ENCODE measurements at places on chromosomes 7 and 10.

DNA sequence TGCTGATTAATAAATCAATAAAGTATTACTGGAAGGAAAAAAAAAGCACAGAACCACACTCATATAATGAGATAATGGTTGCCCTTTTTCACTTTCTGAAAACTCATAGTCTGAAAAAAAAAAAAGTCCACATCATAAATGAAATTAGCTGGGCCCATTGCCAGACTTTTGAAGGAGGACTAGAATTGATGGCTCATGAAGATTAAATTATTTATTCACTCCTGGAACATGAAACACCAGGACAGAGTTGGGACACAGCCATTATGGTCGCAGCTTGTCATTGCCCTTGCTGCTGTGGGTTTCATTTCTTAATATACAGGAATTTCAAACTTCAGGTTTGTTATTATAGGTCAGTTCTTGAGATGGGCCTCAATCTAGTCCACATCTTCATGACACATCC lies 91.9 kb downstream of the CNTNAP2 start:
- DNase-seq = no peak

GRCh38 chr7:44162785-44163395 lies 21.8 kb upstream of the MYL7 start:
- DNase-seq = no peak

GRCh38 chr10:18087355-18087754 lies 52.9 kb upstream of the CACNB2 start:
- DNase-seq = no peak

DNA sequence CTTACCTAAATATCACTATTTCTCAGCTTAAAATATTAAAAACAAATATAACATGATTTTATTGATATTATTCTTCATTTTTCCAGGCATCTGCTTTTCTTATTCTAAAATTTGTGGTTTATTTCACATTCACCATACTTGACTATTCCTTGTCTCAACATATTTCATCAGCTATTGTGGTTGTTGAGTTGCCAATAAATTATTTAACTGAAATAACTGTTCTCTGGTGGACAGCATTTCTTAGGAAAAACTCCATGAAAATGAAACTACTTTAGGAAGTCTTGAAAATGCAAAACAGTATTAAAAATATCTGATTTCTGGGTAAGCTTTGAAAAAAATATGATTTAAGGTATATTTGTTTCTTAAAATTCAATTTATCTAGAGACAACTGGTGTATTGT lies 122.9 kb upstream of the SEMA3A start:
- DNase-seq = no peak

DNA sequence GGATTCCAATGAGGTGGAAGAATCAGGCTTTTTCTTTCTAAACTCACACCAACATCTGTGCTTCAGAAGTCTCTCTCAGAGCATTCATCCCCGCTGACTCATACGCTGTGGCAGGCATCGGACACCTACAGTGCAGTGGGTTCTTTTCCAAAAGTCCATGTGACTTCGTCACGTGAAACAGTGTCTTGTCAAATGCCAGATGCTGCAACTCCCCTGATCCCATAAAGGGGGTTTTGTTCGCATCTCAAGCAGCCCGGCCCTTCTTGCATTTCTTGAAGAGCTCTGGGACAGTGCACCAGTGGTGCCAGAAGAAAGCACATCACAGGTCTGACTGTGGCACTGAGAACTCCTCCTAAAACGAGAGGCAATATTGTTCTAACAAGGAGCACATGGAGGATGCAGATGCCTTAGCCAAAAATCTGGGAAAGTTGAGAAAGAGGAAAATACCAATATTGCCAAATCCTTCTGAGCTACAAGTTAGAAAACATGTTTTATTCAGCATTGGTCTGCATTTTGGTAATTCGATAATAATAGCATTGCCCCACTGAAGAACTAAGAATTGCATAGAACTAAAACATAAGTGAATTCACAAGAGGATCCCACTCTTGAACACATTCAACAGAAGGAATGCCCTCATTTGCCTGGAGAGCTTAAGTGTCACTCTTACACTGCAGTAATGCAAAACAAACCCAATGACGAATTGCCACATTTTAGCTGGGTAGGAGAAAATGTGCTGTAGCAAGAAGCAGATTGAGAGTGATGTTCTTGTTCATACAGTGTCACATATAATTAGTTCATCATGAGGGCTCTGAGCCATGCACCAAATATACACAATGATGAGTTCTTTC lies 204.4 kb downstream of the CXCL12 start:
- DNase-seq = no peak

DNA sequence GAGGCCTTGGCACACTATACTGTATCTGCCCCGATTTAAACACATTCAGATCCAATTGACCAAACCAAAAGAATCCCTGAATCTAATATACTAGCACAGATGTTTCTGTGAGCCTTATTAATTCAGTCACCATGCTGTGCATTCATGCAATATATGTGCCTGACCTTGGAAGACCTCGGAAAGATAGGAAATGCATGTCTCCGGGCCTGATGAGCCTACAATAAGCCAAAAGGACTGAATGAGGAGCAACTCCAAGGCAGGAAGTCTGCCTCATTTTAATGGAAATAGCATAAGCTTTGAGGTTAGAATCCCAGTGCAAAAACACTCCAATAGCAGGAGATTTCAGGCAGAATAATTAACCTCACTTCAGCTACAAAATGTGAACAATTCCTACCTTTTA lies 316.7 kb downstream of the LRRTM3 start:
- DNase-seq = no peak

GRCh38 chr10:47358457-47358856 lies 10.3 kb downstream of the RBP3 start:
- no peak for DNase-seq

DNA sequence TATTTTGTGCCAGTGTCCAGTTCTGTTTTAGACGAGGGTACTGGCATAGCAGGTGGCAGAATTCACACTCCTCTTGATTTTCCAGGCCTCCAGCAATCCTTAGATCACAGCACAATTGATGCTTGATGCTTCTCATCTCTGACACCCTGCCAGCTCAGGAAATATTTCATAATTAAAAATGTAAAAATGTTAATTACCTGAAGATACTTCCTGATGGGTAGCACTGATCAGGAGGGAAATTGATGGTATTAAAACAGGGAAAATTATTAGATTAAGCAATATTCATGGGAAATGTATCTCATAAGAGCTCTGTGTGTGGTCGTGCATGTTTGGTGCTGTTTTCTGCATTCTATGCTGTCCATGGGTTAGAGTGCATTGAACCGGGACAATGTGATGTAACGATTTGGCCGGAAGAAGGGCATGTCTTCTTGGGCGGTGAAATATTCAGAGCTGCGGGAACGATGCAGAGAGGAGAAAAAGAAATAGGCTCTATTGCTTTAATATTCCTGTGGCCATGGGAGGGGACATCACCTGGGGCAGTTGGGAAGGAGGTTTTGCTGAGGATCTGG lies 43.7 kb upstream of the MKI67 start:
- DNase-seq = no peak

DNA sequence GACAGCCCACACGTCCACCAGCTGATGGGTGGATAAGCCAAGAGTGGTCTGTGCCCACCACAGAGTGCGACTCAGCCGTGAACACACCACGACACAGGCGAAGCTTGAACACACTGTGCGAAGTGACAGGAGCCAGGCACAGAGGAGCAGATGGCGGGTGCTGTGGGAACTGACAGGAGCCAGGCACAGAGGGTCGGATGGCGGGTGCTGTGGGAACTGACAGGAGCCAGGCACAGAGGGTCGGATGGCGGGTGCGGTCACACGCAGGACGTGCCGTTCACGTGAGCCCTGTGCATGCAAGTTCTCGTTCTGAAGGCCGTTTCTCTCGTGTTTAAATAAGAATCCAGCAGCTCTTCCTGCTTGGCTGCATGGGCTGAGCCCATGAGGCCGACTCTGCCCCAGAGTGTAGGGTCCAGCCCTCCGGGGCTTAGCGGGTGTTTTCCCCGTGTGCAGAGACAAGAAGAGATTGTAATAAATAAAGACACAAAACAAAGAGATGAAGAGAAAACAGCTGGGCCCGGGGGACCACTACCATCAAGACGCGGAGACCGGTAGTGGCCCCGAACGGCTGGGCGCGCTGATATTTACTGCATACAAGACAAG lies 5.9 kb upstream of the ADAP1 start:
- no peak for DNase-seq

GRCh38 chr10:57979956-57980355 lies 287.7 kb downstream of the IPMK start:
- DNase-seq = no peak
